Activated naive CD4-positive, alpha-beta T cell treated with Interleukin-2 at 50 U/mL for 16 hours (primary cell): ENCODE measurements at places on chromosomes 13 and 19.

DNA sequence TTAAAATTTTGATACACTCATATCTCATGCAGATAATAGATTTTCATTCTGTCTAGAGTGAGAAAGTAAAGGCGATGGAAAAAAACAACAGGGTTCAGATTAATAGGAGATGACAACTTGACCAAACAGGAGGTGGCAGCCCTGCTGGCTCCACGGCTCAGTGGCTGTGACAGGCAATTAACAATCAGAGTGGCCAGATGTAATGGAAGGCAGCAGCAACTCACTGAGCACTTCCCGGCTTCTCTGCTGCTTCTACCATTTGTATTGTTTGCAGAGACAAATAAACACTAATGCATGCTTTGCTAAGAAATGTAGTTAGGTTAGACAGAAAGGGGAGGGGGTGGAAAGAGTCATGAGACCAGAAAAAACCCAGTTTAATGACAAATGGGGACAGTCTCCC is 473.0 kb upstream of the SLC10A2 start:
- no peak for DNase-seq

DNA sequence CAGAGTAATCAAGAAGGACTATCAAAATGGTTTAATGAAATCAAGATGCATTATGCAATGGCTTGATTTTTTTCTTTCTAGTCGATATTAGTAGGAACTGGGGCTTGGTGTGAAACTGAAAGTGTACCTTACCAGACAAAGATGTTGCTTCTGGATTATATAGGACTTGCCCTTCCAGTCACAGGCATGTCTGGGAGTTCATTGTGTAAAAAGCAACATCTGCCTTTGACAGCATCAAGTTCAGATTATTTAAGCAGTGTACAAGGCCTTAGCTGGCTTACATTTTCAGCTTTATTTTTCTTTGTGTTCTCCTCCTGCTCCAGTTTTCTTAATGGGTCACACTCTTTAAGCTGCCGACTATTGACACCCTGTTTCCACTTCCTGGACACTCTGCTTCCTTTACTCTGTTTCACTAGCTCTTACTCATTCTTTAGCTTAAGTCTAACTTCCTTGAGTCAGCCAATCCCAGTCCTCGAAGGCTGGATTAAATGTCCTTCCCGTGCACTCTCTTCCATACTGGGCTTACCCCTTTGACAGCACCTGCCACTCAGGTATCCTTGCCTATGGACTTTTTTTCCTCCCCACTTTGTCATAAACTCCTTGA is 29.4 kb upstream of the OLFM4 start:
- DNase-seq = no peak

- DNase-seq = no peak
These were observed 110.1 kb downstream of the KCTD15 start for GRCh38 chr19:33906578-33907335.

- no peak for DNase-seq
These were observed 1.2 kb upstream of the CEACAM4 start for GRCh38 chr19:41627966-41628675.

DNA sequence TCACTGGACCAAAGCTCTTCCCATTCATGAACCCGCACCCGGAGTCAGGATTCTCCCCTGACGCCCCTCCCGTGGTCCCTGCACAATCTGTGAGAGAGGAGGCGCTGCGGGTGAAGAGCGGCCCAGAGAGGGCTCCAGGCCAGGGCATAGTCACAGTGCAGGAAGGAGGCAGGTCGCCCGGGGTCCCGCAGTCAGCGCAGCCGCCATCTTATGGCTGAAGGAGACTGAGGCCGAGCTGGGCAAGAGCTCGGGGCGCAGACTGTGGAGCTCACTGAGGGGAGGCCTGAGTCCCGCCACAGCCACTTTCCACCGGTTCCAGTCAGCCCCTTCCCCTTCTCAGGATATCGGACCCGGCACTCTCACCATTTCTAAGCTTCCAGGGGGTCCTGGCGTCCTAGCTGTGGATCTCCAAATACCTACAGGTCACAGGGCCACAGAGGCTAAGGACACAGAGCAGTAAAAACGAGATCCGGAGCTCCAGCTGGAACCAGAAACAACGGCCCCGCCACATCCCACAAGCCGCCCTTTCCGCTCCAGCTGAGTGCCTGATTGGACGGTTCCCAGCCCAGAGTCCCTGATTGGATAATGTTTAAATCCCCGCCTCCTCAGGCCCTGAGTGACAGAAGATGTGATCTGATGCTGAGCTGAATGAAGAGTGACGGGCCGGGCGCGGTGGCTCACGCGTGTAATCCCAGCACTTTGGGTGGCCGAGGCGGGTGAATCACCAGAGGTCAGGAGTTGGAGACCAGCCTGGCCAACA is at the start of gene ZNF99:
Gene ZNF99, minus strand, starts transcription at position 501 of the 760 bp plus-strand sequence. Its CDS starts 135 bp downstream, at position 366.
- no peak for DNase-seq

- DNase-seq = no peak
These were observed 865.4 kb downstream of the SLITRK6 start for GRCh38 chr13:84933797-84934196.

GRCh38 chr13:40063278-40063698 is 407.8 kb downstream of the COG6 start:
- DNase-seq = no peak

DNA sequence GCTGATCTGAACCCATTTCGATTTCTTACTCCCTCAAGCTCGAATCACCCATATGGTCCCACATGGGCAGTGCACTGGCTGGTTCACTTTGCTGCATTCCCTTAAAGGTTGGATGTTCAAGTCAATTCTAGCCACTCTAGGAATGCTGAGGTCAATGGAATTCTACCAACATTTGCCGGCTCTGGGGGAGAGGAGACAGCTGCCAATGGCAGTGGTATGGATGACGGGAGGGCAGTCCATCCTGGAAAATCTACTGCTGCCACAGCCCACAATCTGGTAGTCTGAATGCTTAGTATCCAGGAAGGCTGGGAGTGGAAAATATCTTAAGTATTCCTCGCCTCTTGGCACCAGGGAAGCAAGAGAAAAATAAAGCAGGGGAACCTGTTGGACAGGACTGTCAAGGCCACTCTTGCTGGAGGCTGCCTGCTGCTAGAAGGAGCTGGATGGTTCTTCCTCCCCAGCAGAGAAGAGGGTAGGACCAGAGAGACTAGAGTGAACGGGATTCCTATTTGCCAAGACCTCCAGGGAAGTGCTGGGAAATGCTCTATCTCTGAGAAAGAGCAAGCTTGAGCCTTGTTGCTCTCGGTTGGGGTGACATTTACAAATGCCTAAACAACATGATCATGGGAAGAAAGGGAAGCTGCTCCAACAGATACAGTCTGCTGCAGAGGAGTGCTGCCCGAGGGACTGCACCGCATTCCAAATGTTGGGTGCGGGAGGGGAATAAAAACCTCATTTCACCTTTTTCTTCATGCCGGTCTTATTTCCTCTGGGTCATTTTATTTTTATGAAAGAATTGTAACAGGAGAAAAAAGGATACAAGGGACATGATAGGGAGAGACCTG is 20.7 kb upstream of the HMGB1 start:
- DNase-seq = no peak

GRCh38 chr13:48493851-48494250 is 39.0 kb downstream of the RCBTB2 start:
- DNase-seq = no peak

DNA sequence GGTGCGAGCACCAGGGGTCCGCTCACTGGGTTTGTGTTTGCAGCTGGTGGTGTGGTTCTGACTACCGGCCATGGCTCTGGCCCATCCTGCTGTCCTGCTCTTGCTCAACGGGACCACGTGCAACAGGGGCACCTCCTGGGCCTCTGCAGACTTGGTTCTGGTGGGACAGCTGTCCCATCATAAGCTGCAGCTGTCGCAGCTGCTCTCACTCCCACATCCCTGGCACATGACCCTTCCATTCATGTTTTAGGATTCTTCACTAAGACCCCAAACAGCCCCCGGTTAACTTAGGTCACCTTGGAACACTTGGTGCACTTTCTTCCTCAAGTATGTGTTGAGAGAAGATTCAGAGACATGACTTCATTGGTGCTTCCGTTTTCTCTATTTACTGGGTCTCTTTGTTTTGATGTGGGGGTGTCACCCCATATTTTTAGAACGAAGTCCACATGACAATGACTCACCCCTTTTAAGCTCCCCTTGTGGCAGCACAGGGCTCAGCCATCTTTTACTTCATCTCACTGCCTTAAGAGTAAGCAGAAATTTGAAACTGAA is 68.4 kb upstream of the ARHGEF7 start:
- DNase-seq = no peak

- DNase-seq = no peak
These were observed 21.9 kb downstream of the IPO5 start for GRCh38 chr13:97975280-97975847.

- DNase-seq = no peak
These were observed 37.4 kb upstream of the GAS6 start for GRCh38 chr13:113901231-113901630.
